G401 (cell line): ENCODE measurements at places on chromosomes 1 and 21. TPM values are rescaled to one million over a fixed set of nuclear protein-coding genes. Genes with fewer than 3 reads are reported as not detected.
A peak's percentile ranks its signal among the peaks of the same experiment; 100 is the strongest.

The ARHGEF16 gene
- 16.0 and 20.2 TPM in 2 replicates for total RNA-seq

The HSD3B1 gene
- not detected in 2 replicates for total RNA-seq

The USH2A gene
- total RNA-seq, result not detected in 2 replicates

DNA sequence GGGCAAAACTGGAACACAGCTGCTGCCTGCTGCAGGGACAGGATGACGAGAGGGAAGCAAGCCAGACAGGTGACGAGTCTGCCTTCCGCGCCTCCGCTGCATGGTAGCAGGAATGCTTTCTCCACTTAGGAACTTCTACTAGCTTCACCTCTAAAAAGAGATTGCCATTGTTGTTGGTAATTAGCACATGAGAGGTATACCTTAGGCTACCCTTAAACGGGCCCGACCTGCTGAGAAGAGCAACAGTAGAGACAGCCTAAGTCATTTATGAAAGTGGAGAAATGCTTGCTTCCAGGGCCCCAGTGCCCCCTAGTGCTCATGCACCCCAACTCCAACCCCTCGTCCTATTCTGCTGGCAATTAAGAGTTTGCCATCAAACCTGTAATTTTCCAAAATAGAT, 96.9 kb upstream of the AKT3 start:
- peak; percentile 18 for DNase-seq

- no peak for DNase-seq
Observed at GRCh38 chr1:200260597-200261335, 149.1 kb downstream of the ZNF281 start.

GRCh38 chr1:102800406-102800805, 307.9 kb downstream of the COL11A1 start:
- DNase-seq, result no peak

GRCh38 chr1:147579532-147579931, 38.2 kb downstream of the BCL9 start:
- DNase-seq, result no peak

GRCh38 chr1:61323681-61324328, 241.4 kb downstream of the NFIA start:
- DNase-seq, result no peak

GRCh38 chr1:171434717-171435346, 50.5 kb upstream of the PRRC2C start:
- DNase-seq, result no peak
